ENCODE measurements at places on chromosomes 7 and 10. TPM values are rescaled to one million over a fixed set of nuclear protein-coding genes. Genes with fewer than 3 reads are reported as not detected.

Gene NUTM2A
- 0.79 TPM for total RNA-seq

Gene TCAF2
- 16.5 TPM for total RNA-seq

Gene PLPP4
- total RNA-seq: not detected

Gene TLX1
- total RNA-seq: not detected

Gene CUZD1
- total RNA-seq: 1.5 TPM

Gene C10orf90
- total RNA-seq: not detected

Gene TMEM213
- not detected for total RNA-seq

Gene ABCB4
- total RNA-seq: 2.1 TPM

Gene SPACDR
- total RNA-seq: 3.4 TPM

Gene USP6NL
- 12.9 TPM for total RNA-seq
